Liver (tissue), 10 donors: ENCODE measurements at places on chromosomes 2 and 18. TPM values are rescaled to one million over a fixed set of nuclear protein-coding genes. Genes with fewer than 3 reads are reported as not detected.

Gene PRLH
- total RNA-seq, result not detected

Gene SPP2
- total RNA-seq, result 208 TPM

Gene RFTN2
- total RNA-seq, result 4.2 TPM

Gene MBD1
- total RNA-seq, result 45.8 TPM

Gene ANKRD62
- total RNA-seq, result under 0.01 TPM

Gene FTCDNL1
- 4.4 TPM for total RNA-seq

Gene MOB1A
- total RNA-seq, result 44.7 TPM

Gene ACTG2
- 7.7 TPM for total RNA-seq

Gene SOCS6
- 10.4 TPM for total RNA-seq

- DNase-seq, result no peak
Measured at GRCh38 chr2:216147172-216148131, 38.3 kb downstream of the XRCC5 start.

GRCh38 chr2:147483911-147484310, 360.9 kb upstream of the ACVR2A start:
- DNase-seq, result no peak

GRCh38 chr2:58110765-58111164, 64.2 kb downstream of the VRK2 start:
- DNase-seq, result no peak

DNA sequence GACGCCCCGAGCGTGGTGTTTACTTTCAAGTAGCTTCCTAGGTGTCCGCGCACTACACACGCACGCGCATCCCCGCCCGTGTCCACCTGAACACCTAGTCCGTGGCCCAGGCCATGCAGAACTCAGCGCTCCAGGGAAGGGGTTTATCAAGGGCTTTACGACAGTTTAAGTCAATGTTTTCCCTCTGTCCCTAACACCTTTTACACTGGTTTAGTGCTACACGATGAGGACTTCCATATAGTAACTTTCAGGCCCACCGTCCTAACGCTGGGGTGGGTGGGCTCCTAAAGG, 1.4 kb upstream of the BCL2 start:
- DNase-seq, result no peak

- no peak for DNase-seq
Measured at GRCh38 chr2:105915005-105915558, 170.4 kb downstream of the NCK2 start.

- DNase-seq, result peak; percentile 27
Measured at GRCh38 chr2:240397924-240398645, 37.4 kb upstream of the GPC1 start.

DNA sequence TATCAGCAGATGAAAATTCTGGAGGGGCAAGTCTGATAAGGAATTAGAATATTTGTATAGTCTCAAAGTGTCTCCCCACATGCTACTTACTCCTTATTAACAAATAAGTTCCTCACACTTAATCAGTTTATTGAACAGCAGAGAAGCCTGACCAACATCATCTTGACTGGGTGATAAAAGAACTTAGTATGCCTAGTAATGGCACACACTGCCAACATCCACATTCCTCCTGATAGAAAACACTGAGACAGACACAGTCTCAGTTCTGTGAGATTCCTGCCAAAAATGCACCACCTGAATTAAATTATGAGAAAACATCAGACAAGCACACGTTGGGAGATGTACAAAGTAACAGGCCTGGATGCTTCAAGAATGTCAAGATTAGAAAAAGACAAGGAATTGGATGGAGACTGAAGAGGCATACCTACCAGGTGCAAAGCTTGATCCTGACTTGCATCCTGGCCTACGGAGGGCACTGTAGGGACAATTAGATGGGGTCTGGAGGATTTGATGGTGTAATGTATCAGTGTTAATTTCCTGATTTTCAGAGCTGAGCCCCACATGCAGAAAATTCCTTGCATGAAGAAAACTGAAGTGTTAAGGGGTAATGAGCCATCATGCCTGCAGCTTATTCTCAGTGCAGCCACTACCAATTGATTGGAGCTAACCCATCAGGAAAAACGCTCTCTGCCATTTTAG, 200.4 kb upstream of the SH3BP4 start:
- DNase-seq, result no peak

GRCh38 chr18:12301263-12302005, 6.6 kb upstream of the TUBB6 start:
- no peak for DNase-seq

GRCh38 chr2:3628800-3629199, 29.2 kb upstream of the ALLC start:
- peak; percentile 28 for DNase-seq

GRCh38 chr2:23235736-23236135, 149.2 kb upstream of the KLHL29 start:
- DNase-seq, result no peak

DNA sequence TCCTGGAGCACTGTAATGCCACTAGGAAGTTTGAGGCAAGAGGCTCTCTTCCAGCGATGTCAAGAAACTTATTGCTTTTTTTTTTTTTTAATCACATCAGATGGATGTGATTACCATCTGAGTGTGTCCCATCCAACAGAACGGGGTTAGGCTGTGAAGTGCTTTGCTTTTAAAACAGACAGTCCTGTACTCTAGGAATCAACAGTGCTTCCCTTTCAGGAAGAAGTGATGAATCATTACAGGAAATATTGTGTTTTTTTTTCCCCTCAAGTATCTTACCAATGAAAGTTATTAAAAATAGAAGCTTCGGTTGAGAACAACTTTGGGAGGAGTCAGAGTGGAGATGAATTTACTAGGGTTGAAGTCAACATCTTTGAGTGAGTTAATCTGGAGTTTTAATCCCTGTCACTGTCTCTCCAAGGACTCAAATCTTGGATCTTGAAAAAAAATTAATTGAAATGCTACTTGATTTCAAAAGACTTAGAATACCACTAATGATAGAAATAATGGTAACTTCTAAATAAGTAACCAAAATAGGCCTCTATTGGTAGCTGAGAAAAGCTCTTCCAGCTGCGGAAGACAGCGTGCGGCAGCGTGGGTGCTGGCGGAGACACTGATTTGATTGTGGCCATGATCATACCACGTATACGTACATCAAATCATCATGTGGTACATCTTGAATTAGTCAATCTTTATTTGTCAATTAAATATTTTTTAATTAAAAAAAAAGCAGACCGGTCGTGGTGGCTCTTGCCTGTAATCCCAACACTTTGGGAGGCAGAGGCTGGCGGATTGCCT, 45.5 kb downstream of the GATA6 start:
- DNase-seq, result no peak

GRCh38 chr18:6357668-6358067, 57.0 kb downstream of the L3MBTL4 start:
- no peak for DNase-seq

GRCh38 chr18:25935356-25935755, 155.1 kb downstream of the SS18 start:
- no peak for DNase-seq

GRCh38 chr2:74228772-74229171, 30.4 kb downstream of the MTHFD2 start:
- no peak for DNase-seq

DNA sequence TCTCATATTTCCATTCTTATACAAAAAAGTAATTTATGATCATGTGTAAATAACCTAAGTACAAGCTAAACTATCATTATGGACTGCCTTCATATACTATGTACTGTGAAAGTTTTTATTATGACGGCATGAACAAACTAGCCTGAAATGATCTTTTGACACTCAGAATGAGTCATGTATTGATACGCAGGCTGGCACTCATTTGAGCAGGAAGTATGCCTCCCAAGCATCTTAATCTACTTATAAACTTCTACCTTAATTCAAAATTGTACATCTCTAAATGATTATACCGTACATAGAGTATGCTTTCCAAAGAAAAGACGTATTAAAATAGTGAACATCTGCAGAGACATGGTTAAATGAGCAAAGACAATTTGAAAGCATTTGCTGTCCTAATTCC, 207.1 kb upstream of the SPOPL start:
- DNase-seq, result no peak

- DNase-seq, result no peak
Measured at GRCh38 chr2:155080373-155080772, 381.9 kb downstream of the KCNJ3 start.

DNA sequence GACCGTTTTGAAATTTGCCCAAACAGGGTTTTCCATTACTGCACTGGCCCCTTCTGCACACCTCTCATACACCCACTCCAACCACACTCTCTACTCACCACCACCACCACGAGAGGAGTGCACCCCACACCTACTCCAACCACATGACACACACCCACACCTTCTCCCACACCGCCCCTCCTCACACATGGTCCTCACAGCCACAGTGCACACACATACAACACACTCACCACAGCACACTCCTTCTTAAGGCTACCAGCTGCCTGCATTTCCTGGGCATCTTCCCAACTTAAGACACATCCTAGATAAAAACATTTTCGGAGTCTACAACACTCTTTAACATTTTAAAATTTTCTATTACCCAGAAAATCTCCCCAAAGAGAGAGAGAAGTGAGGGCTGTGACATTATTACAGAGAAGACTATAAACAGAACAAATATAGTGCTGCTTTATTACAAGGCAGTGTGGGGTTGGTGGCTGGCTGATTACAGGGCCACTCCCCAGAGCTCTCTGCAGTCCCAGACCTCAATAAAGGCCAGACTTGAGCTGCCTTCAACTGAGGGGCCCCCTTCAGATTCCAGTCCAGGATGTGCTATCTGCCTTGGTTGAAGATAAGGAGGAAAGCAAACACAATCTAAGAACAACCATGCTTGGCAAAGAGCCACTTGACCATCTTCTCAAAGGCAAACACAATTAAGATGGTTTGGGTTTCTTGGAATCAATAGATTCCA, 36.1 kb downstream of the NHEJ1 start:
- no peak for DNase-seq
